Umbilical cord (tissue), 2 donors: ENCODE measurements at places on chromosomes 1 and 21. TPM values are rescaled to one million over a fixed set of nuclear protein-coding genes. Genes with fewer than 3 reads are reported as not detected.

GRCh38 chr1:164760569-164760968, 201.6 kb downstream of the PBX1 start:
- DNase-seq: no peak

Gene LCE1F
- not detected for total RNA-seq

DNA sequence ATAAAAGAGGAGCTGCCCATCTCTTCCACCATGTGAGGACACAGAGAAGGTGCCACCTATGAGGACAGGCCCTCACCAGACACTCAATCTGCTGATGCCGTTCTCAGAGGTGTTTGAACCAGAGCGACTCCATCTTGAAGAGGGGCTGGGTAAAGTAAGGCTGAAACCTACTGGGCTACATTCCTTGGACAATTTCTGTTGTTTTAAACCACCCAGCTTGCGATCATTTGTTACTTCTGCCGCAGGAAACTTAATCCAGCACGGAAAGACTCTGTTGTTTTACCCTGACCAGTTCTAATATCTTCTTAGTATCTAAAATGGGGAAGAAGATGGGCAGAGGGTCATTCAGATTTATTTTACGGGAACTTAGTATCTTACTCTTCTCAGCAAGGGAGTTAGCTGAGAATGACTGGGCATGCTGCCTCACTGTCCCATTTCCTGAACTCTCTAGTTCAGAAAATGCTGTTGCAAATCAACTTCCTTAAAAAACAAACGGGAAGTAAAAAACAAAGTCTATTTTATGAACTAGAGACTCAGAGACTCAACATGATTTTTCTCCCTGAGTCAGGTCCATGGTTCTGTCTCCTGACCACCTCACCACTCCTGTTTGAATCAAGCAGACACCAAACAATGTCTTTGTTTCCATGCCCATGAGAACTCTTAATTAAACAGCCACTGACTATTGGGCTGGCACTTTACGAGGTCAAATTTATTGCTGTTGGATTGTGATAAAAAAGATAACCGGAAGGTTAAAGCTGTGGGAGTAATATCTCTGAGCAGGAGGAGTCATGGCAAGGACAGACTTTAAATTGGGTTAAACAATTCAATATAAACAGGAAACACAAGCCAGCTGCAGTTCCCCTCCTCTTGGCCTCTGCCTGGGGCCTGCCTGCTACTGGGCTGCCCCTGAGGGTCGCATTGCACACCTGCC, 23.8 kb upstream of the IFNAR1 start:
- peak; percentile 48 for DNase-seq

Gene NPL
- total RNA-seq: 21.9 TPM

DNA sequence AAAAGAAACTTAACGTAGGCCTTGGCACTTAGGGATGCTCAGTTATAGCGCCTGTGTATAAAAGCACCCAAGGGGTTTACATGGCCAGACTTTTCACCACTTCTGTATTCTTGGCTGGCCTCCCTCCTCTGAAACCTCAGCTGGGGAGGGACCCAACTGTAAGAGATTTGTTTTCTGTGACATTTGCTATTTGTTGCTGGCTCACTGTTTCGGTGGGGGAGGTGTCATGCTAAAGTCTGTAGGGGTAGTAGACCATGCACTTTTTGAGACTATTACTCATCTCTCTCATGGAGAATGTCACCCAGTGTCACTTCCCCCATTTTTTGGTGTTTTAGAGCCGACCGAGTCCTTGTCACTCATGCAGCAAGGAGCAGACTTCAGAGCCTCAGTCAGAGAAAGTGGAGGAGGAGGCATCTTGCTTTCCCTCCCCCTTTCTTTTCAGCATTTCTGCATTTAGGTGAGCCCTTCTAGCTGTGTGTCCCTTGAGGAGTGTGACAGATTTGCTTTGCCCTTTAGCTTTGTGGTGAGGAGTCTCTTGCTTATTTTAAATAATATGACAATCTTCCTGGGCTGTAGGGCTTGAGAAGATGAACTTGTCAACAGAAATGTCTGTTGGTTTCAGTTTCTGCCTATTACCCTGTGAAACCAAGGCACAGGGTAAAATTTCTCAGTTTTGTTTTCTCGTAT, 160.1 kb downstream of the FASLG start:
- no peak for DNase-seq

Gene PLA2G5
- total RNA-seq: 4.8 TPM

DNA sequence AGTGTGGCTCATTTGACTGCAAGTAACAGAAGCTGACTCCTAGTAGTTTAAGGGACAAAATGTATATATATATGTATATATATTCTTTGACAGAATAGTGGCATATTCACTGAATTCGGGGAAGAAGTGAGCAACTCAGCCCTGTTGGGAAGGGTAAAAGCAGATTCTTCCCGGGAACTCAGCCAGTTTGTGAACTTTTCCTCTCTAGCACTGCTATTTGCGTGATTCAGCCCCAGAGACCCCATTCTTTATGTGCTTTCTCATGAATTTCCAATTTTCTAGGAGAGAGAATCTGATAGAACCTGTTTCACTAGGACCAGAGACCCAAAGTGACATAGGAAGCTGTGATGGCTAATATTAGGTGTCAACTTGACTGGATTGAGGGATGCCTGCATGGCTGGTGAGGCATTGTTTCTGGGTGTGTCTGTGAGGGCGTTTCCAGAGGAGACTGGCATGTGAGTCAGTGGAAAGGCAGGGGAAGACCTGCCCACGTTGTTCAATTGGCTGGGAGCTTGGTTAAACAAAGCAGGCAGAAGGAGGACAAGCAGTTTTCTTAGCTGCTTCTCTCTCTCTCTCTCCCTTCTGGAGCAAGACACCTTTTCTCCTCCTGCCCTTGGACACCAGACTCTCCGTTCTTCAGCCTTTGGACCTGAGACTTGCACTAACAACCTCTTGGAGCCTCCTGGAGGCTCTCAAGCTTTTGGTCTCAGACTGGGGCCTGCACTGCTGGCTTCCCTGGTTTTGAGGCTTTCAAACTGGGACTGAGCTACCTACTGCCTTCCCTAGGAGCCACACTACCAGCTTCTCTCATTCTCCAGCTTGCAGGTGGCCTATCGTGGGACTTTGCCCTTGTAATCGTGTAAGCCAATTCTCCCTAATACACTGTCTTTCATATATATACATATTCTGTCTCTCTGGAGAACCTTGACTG, 93.4 kb upstream of the KCNK1 start:
- DNase-seq: peak; percentile 76
